ENCODE measurements at places on chromosomes 3 and 15. TPM values are rescaled to one million over a fixed set of nuclear protein-coding genes. Genes with fewer than 3 reads are reported as not detected.

Gene APOD
- 0.12 TPM for total RNA-seq

Gene SNRPN
- 228 TPM for total RNA-seq

Gene TMIE
- total RNA-seq = not detected

Gene SUSD5
- not detected for total RNA-seq

Gene PLA1A
- 0.18 TPM for total RNA-seq

Gene KCNAB1
- total RNA-seq = 0.10 TPM

Gene C3orf62
- total RNA-seq = 0.16 TPM

Gene SLC24A5
- total RNA-seq = not detected

Data from H4 (cell line).